Frontal cortex (tissue), 4 donors: ENCODE measurements at places on chromosomes 16 and 17.
A peak's percentile ranks its signal among the peaks of the same experiment; 100 is the strongest.

- no peak for DNase-seq
These were observed 79.6 kb upstream of the CLEC18B start for GRCh38 chr16:74500907-74501306.

GRCh38 chr16:68995011-68995504, 110.4 kb upstream of the HAS3 start:
- DNase-seq: no peak

- DNase-seq: no peak
These were observed 16.1 kb downstream of the KCNJ12 start for GRCh38 chr17:21392266-21392665.

DNA sequence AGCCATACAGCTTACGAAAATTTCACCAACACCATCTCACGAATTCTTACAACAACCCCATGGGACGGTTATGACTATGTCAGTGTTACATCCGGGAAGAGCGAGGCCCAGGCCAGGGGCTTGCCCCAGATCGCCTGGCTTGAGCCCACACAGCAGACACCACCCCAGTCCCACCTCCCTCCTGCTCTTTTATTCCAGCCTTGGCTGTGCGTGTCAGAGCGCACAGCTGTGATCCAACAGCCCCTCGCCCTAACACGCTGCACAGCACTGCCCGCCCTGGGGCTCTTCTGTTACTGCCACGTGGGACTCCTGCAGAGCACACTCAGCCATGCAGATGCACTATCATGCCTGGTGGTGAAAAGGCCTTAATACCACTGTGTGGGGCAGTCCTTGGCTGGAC, 127.9 kb downstream of the ENGASE start:
- DNase-seq: no peak

DNA sequence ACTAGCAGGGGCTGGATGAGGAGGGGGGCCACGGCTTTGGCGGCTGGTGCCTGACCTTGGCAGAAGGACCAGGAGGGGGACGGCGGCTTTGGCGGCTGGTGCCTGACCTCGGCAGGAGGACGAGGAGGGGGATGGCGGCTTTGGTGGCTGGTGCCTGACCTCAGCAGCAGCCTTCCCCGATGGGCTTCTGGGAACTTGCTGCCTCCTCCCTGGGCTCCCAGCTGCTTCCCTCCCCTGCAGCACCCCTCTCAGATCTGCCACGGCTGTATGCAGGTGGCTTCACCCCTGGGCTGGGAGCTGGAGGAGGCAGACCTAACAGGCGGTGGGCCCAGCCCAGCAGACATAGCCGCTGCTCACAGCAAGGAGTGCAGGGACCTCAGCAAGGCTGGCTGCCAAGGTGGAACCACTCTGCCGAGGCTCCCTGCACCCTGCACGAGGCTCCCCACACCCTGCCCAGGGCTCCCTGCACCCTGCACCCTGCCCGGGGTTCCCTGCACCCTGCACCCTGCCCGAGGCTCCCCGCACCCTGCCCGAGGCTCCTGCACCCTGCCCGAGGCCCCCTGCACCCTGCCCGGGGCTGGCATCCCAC, 38.4 kb upstream of the CBFA2T3 start:
- DNase-seq: no peak

DNA sequence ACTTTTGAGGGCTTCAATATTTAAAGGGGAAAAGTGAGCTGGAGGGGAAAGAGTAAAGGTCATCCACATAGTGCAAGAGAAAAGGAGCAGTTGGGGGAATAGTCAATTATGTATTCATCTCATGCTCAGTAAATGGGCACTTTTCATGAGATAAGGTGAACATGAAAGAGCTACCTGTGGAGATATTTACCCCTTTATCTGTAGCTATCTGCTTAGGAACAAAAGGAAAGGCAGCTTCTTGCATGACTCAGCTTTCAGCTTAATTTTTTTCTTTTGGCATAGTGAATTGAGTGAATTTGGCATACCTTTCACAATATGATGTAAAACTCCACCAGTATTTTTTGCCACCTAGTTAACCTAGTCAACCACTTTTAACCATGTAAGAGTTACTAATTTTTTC, 26.4 kb downstream of the CPD start:
- DNase-seq: no peak

GRCh38 chr16:81231014-81231413, 7.5 kb upstream of the BCO1 start:
- DNase-seq: no peak

GRCh38 chr16:59567496-59567895, 833.4 kb upstream of the GOT2 start:
- DNase-seq: no peak

- no peak for DNase-seq
These were observed 79.0 kb downstream of the DYNLRB2 start for GRCh38 chr16:80619824-80620223.

DNA sequence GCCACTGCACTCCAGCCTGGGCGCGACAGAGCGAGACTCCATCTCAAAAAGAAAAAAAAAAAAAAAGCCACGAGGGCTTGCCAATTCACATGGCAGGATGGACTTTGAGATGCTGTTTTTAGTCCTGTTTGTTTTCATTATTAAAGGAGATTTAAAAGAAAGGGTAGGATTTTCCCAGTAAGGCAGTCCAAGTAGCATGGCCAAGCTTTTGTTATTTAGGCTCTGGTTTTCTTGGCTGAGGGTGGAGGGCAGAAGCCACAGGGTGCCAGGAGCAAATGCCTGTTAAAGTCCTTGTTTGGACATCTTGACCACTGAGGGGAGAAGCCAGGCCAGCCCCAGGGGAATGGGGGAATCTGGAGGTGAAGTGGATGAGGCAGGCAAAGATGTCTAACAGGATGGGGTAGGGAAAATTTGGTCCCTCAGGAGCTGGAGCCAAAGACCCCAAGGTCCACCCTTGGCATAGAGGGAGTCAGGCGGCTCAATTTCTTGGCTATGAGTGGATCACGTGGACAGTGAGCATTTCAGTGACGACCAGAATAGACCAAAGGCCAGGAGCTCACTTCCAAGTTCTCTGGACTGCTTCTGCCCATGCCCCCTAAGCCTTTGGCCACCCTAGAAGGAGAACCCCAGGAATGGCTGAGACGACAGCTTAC, 20.8 kb upstream of the PLLP start:
- DNase-seq: no peak

DNA sequence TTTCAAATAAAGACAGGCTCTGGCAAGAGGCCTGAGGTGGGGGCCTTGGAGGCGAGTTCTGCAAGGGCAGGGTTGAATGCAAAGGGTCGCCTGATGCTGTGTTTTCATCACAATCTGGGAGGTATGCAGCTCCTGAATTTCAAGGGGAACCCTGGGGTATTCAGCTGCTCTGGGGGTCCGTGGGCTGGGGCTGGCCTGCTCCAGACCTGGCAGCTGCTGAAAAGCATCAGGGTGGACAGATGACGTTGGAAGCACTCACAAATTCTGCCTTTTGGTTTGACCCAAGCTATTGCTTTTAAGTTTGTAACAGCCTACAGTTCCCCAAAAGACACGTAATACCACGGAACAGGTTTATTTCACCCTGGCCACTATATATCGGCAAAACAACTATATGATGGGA, 1.3 kb downstream of the DNAH17 start:
- no peak for DNase-seq

DNA sequence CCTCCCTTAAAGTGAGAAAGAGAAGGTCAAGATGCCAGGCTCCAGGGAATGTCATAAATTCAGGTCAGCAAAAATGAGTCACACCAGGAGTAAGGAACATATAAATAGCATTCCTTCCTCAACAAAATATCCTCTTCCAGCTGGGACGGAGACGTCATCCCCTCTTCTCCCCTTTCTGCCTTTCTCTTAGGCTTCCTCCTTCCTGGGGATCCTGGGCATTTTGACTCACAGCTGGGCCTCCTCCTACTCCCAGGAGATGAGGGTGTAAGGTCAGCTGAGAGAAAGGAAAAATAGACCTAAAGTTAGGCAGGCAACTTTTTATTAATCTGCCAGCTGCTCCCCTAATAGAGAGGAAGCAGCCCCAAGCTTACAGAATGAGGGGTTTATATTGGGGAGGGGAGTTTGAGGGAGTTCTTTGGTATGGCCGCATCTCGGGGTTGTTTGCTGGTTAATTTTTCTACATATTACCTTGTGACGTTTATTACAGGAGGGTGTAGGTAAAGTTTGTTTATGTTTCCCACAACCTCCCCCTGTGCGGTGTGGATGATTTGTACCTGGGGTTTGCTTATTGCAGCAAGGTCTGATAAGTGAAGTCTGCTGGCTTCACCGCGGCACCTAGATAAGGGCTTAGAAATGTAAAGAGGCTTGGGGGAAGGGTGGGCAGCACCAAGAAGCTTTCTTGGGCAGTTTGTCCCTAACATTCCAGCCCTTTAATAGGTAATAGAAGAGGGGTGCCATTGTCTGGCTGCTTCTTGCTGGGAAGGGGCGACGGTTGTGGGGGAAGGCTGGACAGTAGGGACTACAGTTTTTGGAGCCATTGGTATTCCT, 7.1 kb upstream of the ZNF747 start:
- no peak for DNase-seq

GRCh38 chr17:2207815-2208515, 95.6 kb downstream of the SMG6 start:
- no peak for DNase-seq

DNA sequence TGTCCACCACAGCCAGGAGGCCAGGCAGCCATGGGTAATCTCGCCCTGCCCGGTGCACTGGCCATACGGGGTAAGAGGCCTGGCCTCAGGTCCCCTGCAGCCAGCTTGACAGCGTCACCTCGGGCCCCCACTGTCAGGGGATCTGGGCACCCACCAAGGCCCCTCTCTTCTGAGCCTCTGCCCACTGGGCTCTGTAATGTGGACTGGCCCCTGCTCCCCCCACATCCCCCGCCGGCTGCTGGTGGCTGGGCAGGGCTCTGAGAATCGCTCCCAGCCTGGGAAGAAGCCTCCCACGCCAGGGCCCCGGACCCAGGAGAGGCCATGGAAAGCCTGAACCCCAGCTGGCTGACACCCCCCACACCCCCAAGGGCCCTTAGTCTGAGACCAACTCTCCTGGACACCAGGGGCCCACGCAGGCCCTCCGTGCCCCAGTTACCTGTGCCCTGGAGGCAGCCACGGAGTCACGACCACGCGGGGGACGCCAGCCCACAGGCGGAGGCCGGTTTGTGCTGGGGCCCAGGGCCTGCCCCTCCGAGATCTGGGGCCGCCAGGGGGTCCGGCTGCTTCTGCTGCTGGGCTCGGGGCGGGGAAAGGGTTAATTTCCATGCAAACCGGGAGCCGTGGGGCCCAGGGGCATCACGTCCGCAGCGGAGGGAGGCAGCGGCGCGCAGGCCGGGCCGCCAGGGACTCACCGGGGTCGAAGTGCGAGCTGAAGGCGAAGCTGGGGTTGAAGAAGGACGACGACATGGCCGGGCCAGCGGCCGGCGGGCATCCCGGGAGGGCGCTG, at the start of gene PVALEF:
Gene PVALEF, plus strand, starts transcription at position 262 of the 787 bp plus-strand sequence. CDS start 15,720 bp downstream, outside the sequence.
- peak; percentile 66 for DNase-seq

GRCh38 chr17:76148015-76148326, 6.9 kb upstream of the FOXJ1 start:
- no peak for DNase-seq

DNA sequence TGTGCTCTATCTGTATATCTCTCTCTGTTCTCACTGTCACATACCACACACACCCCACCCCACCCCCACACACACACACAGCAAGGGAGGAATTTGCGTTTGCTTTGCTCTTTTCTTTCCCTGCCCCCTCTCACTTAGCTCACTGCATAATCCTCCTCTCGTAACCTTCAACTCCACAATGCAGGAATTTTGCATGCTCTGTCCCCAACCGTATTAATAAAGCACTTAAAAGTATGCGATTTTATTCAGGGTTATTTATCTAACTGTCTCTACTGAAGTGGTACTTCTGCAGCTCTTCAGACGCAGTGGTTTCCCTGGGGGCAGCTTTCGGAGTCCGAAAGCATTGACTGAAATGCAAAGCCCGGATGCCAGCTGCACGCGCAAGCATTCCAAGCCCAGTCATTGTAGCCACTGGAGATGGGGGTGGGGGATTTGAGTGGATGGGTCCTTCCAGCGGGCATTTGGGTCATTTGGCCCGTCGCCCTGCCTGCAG, 105.4 kb upstream of the RBFOX1 start:
- DNase-seq: no peak

DNA sequence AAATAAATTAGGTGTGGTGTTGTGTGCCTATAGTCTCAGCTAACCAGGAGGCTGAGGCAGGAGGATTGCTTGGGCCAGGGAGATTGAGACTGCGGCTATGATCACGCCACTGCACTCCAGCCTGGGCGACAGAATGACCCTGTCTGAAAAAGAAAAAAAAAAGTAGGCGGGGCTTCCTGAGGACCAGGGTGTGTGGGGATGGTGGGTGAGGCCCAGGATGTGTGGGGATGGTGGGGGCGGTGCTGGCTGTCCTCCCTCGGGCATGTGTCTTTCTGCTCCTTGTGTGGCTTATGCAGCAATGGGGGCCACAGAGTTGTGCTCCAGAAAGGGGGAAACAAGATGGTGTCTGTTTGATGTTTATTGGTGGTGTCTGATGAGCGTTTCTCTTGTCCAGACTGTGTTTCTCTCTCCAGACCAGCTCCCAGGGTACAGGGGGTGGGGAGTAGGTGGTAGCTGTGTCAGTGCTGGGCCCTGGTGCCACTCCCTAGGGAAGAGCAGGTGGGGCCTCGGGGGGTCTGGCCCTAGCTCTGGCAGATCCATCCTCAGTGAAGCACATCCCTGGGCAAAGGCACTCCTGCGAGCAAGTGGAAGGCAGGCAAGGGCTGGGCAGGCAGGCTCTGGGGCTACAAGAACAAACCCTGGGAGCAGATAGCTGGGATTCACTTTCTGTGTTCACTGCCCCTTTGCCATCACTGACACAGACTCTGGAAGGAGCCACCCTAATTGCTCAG, 2.3 kb downstream of the LCAT start:
- no peak for DNase-seq

DNA sequence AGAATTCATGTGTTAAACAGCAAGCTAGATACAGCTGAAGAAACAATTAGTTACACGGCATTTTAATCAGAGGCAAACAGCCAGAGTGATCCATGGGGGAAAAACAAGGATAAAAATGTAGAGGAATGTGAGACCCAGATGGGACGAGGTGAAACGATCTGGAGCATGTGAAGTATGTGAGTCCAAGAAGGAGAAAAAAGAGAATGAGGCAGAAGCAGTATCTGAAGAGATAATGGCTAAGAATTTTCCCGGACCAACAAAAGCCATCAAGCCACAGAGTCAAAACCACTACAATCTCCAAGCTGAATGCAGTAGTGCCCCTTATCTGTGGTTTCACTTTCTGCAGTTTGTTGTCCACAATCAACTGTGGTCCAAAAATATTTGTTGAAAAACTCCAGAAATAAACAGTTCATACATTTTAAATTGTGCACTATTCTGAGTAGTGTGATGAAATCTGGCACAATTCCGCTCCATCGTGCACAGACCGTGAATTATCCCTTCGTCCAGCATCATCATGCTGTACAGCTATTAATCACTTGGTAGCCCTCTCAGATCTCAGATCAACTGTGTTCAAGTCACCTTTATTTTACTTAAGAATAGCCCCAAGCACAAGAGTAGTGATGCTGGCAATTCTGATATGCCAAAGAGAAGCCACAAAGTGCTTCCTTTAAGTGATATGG, 18.8 kb downstream of the MYH10 start:
- DNase-seq: no peak

DNA sequence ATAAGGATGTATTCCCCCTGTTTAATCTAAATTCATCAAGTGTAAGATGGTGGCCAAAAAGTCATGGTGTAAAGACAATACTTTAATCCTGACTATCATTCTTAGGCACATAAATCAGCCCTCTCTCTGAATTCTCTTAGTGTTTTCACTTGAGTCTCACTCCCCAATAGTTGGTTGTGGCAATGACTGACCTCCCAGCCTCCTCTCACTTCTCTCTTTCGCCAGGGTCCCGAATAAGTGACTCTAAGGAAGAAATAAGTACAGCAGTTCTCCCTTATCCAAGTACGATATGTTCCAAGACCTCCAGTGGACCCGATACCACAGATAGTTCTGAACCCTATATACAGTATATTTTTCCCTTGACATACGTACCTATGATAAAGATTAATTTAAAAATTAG, 335.3 kb downstream of the MAF start:
- DNase-seq: no peak

GRCh38 chr16:65118871-65119270, 3.0 kb downstream of the CDH11 start:
- DNase-seq: no peak
